ENCODE measurements at places on chromosomes 3 and 15. TPM values are rescaled to one million over a fixed set of nuclear protein-coding genes. Genes with fewer than 3 reads are reported as not detected.

The CX3CR1 gene
- 0.25 TPM for total RNA-seq

The ROBO1 gene
- 0.12 TPM for total RNA-seq

The MESP2 gene
- not detected for total RNA-seq

The OSBPL10 gene
- 32.6 TPM for total RNA-seq

The SCN5A gene
- total RNA-seq = 0.66 TPM

GRCh38 chr15:99050328-99050980 is 42.9 kb upstream of the PGPEP1L start:
- no peak for DNase-seq

GRCh38 chr3:4845882-4846281 is 133.4 kb upstream of the BHLHE40 start:
- DNase-seq = no peak

DNA sequence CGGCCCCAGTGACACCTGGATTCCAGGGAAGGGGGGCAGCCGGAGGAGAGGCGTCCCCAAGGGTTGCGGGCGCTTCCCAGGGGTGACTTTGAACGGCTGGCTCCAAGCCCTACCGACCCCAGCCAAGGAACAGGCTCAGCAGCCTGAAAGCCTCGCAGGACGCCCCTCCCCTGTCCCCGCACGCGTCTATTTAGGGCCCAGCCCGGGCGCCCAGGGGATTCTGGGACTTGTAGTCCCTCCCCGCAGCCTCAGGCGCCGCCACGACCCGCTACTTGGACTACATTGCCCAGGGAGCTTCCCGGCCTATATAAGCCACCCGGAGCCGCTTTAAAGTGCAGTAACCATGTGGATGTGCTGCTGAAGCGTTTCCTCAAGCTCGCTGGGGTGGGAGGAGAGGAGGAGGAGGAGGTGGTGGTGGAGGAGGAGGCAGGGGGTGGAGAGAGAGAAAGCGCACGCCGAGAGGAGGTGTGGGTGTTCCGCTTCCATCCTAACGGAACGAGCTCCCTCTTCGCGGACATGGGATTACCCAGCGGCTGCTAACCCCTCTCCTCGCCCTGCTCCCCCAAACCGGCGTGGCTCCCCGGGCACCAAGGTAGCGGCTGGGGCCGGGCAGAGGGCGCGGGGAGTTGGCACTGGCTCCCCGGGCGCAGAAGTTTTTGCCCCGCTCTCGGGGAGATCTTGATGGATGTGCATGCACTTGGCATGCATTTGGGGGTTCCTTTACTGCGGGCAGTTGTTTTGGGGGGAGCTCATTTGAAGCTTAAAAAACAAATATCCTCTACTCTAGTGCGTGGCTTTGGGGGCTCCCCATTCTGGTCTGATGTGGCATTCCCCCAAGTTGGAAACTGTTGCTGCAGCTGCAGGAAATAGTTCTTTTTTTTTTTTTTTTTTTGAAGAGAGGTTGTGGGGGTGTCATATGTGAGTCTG is at the start of gene ITPR1:
TSS of gene ITPR1 (plus strand) at position 335 of the 927 bp plus-strand sequence. CDS start 23,144 bp downstream, outside the sequence.
- DNase-seq = peak; percentile 97

GRCh38 chr3:60598671-60599070 is 652.6 kb downstream of the FHIT start:
- DNase-seq = no peak

GRCh38 chr3:37590328-37591079 is 271.2 kb upstream of the CTDSPL start:
- no peak for DNase-seq

- DNase-seq = no peak
Measured at GRCh38 chr15:95108673-95109072, 877.3 kb downstream of the MCTP2 start.

GRCh38 chr3:17292556-17292955 is 407.8 kb downstream of the PLCL2 start:
- DNase-seq = no peak

DNA sequence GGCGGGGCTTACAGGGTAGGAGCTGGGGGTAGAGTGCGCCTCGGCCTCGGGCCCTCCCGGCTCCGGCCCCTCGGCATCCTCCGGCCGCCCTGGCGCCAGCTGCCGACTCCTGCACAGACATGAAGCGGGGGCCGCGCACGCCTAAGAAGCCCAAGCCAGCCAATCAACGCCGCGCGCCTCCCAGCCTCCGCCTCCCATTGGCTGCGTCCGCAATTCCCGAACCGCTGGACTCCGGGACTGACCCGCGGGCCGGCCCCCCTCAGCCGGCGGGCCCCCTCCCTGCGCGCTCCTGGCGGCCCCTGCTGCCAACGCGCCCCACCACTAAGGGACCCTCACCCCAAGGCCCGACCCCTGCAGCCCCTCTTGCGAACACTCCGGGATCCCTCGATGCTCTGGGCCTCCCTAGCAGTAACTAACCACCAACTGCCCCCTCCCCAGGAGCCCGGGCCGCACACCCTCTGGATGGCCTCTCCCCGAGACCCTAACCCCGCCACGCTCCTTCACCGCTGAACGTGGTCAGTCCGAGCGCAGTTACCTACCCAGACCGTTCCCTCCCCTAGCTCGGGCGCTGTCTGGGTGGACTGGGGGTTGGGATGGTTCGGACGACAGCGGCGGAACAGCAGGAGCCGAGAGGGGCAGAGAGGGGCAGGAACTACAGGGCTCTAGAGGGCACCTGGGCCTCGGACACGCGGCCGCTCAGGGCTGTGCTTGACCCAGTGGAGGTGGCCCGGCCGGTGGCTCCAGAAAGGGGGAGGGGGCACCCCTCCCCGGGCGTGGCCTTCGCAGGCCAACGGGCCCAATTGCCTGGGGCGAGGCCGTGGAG is 5.0 kb downstream of the GATA2 start:
- no peak for DNase-seq

GRCh38 chr3:23619705-23620637 is 185.8 kb upstream of the UBE2E1 start:
- no peak for DNase-seq

- no peak for DNase-seq
Measured at GRCh38 chr15:76252249-76252648, 59.0 kb downstream of the ETFA start.

- no peak for DNase-seq
Measured at GRCh38 chr3:188534633-188535032, 380.7 kb downstream of the LPP start.

DNA sequence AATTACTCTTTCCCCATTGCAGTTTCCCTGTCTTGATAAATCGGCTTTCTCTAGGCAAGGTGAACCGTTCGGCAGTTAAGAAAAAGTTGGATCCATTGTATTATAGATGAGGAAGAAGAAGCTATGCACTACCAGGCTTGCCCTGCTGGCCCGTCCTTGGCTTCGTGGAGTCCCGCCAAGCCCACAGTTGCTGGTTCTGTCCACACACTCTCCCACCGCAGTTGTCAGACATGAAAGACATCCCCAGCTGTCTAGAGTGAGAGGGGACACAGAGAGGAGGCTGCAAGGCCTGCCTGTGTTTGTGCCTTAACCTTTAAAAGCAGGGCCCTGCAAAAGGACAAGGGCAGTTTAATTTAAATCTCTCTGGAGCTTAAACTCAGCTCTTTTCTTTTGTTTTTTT is 47.2 kb upstream of the PLCL2 start:
- no peak for DNase-seq
